ENCODE measurements at places on chromosomes 2 and 18. TPM values are rescaled to one million over a fixed set of nuclear protein-coding genes. Genes with fewer than 3 reads are reported as not detected.

DNA sequence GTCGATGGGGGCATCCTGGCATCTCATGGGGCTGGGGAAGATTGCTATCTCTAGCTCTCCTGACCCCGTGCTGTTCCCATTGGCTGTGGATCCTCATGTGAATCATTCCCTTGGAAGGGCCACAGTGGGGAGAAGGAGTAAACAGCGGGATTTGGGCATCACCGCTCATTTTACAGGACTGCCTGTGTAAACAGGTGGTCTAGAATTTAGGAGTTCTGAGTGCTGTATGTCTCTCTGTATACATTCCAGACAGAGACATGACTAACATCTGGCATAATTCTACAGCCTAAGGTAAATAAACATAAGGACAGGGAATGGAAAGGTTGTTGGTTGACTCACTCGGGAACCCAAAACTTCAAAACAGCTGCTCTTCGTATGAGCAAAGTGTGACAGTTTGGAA lies 92.7 kb downstream of the COPS8 start:
- DNase-seq, result no peak

DNA sequence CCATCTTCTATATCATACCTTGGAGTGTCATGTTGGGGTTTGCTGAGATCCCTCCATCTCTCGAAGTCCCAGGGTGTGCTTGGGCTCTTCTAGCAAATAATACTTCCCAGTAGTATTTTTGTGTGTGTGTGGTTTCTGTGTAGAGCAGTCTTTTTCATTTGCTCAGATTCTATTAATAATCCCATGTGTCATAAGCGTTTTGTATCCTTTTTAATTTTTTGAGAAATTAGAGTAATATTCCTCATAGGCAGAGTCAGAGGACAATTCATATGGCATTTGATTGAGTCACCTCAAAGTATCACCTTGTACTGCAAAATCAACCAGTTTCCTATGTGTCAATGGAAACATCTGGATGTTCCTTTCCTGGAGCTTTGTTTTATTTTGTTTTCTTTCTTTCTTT lies 37.4 kb upstream of the PPP1R1C start:
- DNase-seq, result no peak

GRCh38 chr2:240343548-240343947 lies 91.9 kb upstream of the GPC1 start:
- no peak for DNase-seq

GRCh38 chr2:86750240-86750839 lies 30.2 kb downstream of the RMND5A start:
- DNase-seq, result no peak

GRCh38 chr2:58991357-58991756 lies 750.2 kb upstream of the FANCL start:
- DNase-seq, result no peak

DNA sequence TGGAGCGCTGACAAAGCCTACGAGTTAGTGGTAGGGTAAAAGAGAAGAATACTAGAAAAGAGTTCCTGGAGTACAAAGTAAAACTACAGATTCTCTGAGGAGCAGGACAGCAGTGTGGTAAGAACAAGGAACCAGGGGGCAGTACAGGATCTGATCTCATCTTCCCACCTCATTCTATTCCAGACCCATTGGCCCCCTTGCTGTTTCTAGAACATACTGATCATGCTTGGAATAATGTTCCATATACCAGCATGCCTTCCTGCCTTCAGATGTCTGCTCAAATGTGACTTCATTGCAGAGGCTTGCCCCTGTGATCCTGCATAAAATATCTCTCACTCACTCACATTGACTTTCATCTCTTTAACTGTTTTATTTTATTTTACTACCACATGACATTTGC lies 19.3 kb downstream of the MSGN1 start:
- no peak for DNase-seq

GRCh38 chr2:48588745-48589144 lies 28.9 kb upstream of the GTF2A1L start:
- DNase-seq, result no peak

- DNase-seq, result no peak
Observed at GRCh38 chr2:234691968-234692955, 195.4 kb upstream of the ARL4C start.

DNA sequence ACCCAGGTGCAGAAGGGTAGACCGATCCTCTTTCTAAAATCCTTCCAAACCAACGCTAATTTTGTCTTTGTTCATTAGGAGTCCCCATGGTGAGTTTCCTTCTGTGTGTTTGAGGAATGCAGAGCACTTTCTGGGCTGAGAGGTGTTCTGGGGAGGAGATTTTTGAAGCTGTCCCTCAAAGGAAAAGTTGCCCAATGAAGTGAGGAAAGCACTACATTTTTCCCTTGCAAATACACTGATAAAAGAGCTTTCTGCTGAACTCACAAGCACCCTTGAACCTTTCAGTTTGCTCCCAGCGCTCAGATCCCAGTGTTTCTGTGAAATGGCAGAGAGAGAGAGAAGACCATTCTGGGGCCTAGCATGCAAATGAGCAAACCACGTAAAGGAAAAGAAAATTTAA lies 299.6 kb upstream of the FANCL start:
- DNase-seq, result no peak

DNA sequence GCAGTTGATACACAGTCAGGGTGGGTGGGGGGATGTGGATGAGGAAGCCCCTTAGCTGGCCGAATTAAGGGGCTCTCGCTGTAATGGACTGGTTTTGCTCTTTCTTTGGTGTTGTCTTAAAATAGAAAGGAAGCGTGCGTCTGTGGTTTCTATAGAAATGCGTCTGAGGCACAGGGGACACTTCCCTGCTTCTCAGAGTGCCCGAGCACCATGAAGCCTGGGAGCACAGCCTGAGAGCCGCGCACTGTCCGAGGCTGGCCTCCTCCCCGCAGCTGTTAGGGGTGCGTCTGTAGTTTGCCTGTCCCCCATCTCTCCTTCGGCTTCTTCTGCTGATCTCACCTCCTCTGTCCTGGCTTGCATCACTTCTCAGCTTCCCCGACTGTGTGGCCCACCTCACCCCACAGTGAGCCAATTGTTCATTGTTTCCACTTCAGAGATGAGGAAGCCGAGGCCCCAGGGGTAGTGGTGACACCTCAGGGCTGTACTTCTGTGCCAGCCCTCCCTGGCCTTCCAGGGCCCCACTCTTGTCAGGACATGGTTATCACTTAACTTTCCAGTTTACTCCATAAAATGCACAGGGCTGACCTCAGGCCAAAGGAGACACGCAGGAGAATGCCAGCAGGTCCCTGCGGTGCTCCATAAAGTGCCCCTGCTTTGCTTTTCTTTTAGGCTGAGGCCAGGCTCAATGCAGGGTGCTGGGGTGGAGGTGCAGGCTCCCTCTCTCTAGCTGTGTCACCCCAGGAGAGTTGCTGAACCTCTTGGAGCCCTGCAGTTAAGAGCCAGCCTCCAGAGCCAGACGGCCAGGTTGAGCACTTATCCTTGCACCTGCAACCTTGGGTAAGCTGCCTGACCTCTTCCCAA lies 210.6 kb downstream of the SEPTIN10 start:
- DNase-seq, result no peak

DNA sequence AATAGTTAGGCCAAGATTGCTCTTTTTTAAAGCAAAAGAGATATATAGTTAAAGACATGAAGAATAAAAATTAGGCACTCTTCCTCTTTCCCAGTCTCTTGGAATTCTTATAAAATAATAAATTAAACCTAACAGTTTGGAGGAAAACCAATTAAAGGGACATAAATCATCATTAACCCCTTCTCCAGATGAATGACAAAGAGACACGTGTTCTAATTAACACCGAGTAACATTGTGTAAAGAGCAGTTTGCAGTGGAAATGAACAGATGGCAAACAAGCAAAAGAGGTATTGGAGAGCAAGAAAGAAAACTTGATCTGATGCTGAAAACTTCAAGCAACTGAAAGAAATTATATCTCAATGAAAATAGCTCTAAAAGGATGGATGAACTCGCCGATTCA lies 48.4 kb downstream of the BCL2 start:
- DNase-seq, result no peak

DNA sequence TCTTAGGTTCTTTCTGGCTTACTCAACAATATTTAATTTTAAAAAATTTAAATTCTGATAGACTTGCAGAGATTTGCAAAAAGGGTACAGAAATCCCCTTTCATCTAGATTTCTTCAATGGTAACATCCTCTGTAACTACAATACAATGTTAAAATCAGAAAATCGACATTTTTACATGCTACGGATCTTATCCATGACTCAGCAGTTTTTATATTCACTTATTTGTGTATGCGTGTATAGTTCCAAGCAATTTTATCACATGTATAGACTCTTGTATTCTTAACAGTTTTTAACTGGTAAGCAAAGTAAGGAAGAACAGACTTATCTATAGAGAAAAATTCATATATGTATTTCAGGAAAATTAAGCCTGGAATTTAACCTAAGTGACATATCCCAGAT lies 256.1 kb upstream of the MEX3C start:
- DNase-seq, result no peak

- DNase-seq, result peak; percentile 52
Observed at GRCh38 chr2:96554293-96555145, 18.0 kb downstream of the ARID5A start.

DNA sequence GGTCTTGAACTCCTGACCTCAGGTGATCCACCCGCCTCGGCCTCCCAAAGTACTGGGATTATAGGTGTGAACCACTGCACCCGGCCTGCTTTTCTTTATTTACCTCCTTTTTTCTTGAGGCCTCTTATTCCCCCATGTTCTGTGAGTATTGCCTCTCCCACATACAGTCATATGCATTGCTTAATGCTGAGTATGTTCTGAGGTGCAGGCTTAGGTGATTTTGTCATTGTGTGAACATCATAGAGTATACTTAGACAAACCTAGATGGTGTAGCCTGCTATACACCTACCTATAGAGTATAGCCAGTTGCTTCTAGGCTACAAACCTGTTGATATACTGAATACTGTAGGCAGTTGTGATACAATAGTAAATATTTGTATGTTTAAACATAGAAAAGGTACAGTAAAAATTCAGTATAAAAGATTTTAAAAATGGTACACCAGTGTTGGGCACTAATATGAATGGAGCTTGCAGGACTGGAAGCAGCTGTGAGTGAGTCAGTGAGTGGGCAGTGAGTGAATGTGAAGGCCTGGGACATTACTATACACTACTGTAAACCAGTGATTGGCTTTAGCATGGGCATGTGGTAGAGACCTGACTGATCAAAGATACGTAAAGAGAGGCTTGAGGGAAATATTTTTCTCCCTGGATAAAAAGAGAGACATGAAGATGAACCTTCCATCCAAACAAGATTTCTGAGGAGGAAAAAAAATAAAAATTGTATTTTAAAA lies 17.6 kb downstream of the SLC39A10 start:
- no peak for DNase-seq

DNA sequence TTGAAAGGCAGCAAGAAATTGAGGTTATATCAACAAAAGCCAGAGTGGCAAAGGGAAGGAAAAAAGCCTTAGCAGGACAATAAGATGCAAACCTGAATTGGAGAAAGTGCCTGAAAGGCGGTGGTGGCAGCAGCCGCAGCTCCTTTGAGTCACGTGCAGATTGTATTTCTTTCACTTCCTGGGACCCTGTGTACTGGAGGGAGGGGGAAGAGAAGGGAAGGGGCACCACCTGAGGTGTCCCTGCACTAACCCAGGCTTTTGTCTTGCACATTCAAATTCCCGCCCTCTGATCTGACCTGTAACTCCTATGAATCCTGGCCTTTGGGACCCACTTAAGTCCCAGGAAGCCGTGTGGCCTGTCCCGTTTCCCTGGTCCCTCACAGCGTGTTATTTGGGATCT lies 326.1 kb upstream of the SKOR2 start:
- no peak for DNase-seq

Gene ACTR2
- 176 TPM for polyA plus RNA-seq

Gene TWIST2
- 3.6 TPM for polyA plus RNA-seq

Gene PLCD4
- polyA plus RNA-seq, result 10.1 TPM

Gene POTEF
- 0.10 TPM for polyA plus RNA-seq

Gene SLC4A3
- 9.5 TPM for polyA plus RNA-seq

Gene KANSL1L
- 77.8 TPM for polyA plus RNA-seq

Gene ALK
- 0.22 TPM for polyA plus RNA-seq

Gene RAB6C
- polyA plus RNA-seq, result 0.48 TPM

Gene COL5A2
- 133 TPM for polyA plus RNA-seq

Gene EVX2
- not detected for polyA plus RNA-seq

Gene CCDC178
- 1.6 TPM for polyA plus RNA-seq

Gene POU3F3
- 88.5 TPM for polyA plus RNA-seq

Gene ECEL1
- polyA plus RNA-seq, result 17.4 TPM

Data from renal pelvis (tissue), 12 donors.